Esophagus squamous epithelium (tissue), 5 donors: ENCODE measurements at places on chromosomes 12 and 14.

DNA sequence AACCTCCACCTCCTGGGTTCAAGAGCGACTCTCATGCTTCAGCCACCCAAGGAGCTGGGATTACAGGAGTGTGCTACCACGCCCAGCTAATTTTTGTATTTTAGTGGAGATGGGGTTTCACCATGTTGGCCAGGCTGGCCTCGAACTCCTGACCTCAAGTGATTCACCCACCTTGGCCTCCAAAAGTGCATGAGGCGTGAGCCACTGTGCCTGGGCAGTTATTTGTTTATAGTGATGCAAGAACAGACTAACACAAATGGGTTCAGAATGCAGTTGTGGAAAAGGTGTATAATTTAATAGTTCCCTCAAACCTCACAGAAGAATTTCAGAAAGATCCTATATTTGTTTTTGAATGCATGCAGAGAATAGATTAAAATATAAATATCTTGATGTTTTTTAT lies 447.1 kb downstream of the ZFP36L1 start:
- DNase-seq: no peak

DNA sequence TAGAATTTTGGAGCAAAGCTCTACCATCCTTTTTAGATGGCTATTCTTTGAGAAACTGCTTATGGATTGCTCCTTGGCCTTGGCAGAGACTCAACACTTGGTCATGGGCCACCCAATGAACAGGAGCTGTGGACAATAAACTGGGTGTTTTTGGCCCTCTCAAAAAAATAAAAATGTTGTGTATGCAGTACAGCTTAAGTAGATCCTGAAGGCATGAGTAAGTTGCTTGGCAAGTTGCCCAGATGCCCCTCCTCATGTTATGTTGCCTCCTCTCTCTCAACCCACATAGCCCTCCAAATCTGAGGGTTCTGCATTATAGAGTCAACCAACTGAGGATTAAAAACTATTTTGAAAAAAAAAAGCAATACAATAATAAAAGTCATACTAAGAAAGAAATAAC lies 124.9 kb downstream of the ATP23 start:
- no peak for DNase-seq

DNA sequence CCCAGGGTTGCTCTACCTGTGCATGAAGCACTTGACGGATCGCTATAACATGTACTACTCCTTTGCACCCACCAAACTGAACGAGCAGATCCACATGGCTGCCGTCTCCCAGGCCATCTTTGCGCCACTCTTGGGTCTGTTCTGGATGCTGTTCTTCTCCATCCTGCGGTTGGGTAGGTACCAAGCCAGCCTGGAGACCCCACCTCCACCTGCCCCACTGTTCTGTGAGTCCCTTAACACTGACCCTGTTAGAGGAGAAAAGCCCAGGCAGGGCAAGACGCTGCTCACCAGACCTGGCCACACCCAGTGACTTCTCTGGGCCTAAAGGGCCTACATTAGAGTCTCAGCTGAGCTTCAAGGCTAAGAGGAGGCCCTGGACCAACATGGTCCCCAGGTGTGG lies 21.7 kb downstream of the NGB start:
- no peak for DNase-seq

DNA sequence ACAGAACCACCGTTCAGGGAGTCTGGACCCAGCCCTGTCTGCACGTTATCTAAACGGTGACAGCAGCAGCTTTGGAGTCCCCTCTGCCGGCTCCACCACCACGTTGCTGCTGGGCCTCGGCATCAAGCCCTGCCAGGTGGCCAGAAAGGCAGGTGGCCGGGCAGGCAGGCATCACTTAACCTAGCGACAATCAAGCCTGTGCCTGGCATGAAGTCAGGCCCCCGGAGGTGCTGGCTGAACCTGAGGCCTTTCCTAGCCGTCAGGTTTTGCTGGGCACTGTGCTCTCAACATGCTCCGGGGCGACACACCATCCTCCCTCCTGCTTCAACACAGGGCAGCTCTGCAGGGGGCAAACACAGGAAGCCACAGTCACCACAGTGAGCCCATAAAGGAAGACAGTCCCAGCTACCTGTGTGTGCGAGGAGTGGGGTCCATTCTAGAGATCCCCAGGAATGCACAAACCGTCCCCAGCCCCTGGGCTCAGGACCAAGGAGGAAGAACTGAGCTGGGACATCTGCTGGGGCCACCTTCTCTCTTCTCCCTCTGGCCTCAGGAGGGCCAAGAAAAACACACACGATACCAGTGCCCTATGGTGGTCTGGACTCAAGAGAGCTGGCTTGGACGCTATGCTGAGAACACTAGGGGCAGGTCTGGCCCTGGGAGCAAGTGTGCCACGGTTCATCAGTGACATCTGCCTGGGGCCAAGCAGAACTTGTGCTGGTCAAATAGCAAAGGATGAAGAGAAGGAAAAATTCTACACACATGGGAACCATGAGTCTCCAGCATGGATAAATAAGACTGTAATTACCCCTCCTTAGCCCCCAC lies 44.7 kb downstream of the CCDC88C start:
- DNase-seq: no peak

DNA sequence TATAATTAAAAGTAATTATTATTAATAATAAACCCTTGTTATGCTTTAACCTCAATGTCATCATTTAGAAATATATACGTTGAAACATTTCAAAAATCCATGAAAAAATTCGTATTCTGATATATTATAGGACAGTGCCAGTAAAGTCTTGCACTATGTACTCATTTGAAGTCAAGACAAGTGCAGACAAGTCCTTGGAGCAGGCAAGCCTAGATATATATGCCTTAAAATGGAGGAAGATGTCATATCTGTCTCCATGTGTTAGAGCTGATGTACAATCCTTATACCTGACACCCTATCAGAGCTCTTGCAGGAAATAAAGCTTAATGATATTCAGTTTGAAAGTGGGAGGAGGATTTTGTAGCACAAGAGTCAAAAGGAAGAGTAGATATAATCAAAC lies 310.4 kb downstream of the KCNH5 start:
- DNase-seq: no peak
